ENCODE measurements at places on chromosomes 2 and 18. TPM values are rescaled to one million over a fixed set of nuclear protein-coding genes. Genes with fewer than 3 reads are reported as not detected.

DNA sequence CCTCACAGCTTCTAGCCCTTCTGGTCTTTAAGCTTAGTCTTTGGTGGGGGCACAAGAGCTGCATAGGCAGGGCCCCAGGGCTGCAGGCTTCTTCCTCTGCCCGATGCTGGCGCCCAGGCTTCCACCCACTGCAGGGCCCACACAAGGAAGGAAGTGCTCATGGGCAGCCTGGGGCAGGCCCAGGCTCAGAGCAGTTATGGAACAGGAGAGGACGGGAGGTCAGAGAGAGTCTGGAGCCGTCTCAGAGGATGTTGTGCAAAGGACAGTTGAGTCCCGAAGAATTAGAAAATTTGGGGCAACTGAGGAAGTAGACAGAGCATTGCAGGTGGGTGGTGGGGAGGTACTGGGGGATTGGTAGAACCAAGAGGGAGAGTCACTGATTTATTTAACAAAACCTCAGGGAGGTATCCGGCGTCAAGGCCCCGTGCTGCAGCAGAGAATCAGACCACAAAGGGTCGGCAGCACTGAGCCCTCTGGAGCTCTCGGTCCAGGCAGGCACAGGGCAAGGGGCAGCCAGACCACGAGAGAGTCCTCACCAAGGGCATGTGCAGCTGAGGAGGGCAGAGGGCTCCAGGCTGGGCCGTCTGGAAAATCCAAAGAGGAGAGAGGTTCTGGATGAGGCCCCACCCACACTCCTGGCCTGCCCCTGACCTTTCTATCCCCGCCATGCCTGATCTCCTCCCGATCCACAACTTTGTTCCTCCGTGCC, 110.8 kb upstream of the GLI2 start:
- DNase-seq = peak; percentile 35

The PDCD1 gene
- total RNA-seq = 2.3 TPM

The PTPN2 gene
- 34.6 TPM for total RNA-seq

The ARHGAP15 gene
- 9.8 TPM for total RNA-seq

DNA sequence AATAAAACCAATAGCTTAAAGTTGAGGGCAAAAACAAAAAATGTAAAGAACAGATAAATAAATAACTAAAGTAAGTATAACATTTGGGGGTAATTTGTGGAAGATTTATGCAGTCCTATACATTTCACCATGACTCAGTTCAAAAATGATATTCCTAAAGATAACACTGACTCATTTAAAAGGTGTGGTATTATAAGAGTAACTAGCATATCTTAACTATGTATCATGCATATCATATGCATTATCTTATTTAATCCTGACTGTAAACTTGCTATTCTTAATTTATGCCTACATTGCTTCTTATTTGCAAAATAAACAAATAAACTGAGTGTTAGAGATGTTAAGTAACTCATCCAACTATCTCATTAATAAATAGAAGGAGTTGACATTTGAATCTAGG, 726.5 kb upstream of the PKDCC start:
- no peak for DNase-seq

DNA sequence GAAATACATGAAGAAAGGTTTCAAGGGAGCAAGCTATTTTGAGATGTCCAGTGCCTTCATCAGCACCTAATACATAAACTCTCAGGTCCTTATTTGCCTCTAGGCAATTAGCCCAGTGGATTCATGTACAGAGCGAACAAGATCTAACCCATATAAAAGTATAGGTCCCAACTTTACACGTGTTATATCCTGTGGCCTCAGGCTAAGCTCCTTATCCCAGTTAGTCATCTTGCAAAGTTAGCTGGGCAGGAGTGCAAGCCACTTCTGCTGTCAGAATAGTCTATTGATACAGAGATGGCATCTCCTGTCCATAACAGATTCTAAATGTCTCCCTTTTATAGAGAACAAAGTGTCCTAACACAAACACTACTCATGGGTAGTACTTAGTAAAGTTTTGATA, 203.9 kb upstream of the PIK3C3 start:
- DNase-seq = no peak

GRCh38 chr2:134443814-134444480, 190.1 kb downstream of the MGAT5 start:
- DNase-seq = no peak

DNA sequence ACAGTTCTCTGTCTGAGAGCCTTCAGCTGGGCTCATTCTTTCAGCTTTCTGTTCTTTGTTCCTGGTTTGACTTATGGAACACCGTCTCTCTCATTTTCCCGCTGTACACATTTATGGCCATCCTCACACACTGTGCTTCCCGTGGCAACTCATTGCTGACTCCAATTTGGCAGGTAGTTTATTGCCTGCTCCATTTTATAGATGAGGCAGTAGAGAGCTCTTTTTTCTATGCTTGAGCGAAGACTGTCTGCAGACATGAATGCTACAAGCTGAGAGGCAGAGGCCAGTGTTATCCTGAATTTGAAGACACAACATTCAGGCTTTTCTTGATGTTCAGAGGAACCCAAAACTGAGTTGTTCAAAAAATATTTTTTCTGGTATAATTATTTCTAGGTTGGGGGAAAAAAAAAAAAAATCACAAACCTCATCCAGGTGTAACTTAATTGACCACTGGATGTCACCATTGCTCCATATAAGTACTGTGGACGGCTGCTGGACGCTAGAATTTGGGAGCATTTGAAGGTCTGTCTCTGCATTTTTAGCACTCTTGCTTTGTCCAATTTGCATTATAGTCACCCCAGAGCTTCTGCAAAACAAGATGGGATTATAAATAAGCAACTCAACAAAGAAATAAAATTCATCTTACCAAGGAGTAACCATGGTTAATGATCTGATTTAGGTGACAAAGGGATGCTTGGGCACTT, 83.5 kb downstream of the HRH4 start:
- DNase-seq = peak; percentile 3

- no peak for DNase-seq
These were observed 33.6 kb downstream of the INPP5D start for GRCh38 chr2:233093721-233094120.

DNA sequence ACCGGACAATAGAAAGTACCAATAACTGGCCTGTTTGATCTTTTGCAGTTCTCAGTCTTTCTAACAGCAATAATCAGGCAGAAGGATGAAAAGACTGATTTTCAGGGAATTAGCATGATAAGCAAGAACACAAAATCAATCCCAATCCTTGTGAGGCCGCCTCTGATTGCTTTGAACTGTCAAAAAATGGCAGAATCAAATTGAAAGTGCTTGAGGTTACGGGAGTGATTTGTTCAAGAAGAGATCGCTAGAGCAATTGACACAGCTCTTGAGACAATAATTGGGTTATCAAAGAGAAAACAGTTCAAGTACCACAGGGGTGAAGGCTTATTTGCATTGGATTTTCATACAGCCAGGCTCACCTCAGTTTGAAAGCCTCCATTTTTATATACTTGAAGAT, 663.4 kb downstream of the ARHGAP15 start:
- no peak for DNase-seq

The LRP1B gene
- total RNA-seq = 53.0 TPM

- DNase-seq = no peak
These were observed 83.6 kb downstream of the MREG start for GRCh38 chr2:215929602-215930335.
